Hepatic stellate cell (primary cell): ENCODE measurements at places on chromosomes 4 and X.
A peak's percentile ranks its signal among the peaks of the same experiment; 100 is the strongest.

- no peak for DNase-seq
Measured at GRCh38 chr4:97828646-97829045, 314.6 kb downstream of the STPG2 start.

GRCh38 chrX:103467156-103467555 is 52.1 kb downstream of the RAB40A start:
- DNase-seq, result no peak

DNA sequence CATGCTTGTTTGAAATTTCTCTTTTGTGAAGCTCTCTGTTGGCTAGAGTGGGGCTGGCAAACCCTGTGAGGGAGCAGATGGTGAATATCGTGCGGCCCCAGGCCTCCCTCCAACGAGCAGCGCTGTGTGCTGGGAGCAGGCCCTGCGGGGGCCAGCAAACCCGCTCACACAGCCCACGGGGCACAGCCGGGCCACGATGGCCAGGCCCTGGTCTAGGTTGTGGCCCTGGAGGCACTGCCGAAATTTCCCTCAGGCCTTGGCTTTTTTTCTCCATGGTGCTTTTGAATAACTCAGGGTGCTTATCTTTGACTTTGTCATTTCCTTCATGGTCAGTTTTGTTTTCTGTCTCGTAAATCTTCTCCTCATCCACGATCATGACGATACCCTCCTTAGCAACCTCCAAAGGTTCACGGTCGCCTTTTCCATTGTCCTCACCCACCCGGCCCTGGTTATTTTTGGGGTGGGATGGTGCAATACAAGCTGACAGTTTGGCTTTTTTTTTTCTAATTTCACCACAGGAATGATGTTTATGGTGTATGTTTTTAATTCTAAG is 20.7 kb downstream of the PCGF3 start:
- no peak for DNase-seq

- DNase-seq, result no peak
Measured at GRCh38 chr4:24141836-24142235, 252.0 kb upstream of the PPARGC1A start.

GRCh38 chr4:168304744-168305459 is 13.7 kb downstream of the DDX60 start:
- peak; percentile 4 for DNase-seq

DNA sequence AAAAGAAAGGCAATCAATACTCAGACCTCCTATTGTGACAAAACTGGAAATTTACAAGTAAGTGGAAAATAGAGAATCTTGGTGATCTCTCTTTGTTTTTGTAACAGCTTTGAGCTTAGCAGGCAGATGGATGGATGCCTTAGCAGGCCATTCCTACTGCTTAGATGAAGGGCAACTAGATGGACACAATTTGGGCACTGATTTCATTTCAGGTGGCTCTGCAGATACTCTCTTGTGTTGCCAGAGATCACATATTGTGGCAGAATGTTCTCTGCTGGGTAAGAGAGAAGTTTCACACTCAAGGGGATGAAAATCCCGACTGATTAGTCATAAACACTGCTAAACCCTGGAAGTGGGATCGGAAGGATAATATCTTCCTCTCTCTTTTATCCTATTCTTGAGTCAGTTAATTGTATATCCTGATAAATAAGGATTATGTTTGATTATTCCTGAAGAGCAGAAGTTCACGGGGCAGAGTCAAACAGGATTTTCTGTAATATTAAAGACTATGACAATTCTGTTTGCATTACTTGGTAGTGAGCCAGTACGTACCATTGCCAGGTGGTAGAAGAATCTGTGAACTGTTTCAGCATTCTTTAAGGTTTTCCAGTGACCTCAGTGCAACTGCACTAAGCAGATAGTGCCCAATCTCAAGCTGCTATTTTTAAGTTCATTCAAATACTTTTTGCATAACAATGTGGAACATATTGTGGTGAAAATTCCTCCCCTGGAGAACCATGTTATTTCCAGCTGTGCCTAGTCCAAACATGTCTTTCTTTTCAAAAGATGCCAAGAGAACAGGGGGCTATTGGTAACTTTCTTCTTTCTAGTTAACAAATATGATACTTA is 974.3 kb downstream of the FSTL5 start:
- DNase-seq, result no peak

DNA sequence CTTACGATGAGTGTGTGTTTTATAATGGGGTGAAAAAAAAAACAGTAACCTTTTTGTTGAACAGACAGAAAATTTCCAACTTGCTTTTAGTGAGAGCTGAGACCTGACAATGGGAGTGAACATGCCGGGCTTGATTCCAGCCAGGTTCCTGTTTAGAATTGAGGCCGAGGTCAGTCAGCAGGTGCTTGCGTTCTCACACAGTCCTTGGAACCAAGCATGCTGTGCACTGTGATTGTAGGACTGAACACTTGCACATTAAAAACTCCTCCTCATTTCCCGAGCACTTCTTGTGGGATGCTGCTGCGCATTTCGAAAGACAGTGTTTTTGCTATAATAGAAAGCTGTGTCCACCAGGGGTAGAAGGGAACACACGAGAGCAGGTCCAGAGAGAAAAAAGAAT is 51.8 kb downstream of the TMEM131L start:
- DNase-seq, result no peak

GRCh38 chr4:140149846-140150635 is 3.9 kb downstream of the MAML3 start:
- DNase-seq, result peak; percentile 45

GRCh38 chrX:69163936-69164741 is 1.1 kb downstream of the PJA1 start:
- peak; percentile 46 for DNase-seq

- no peak for DNase-seq
Measured at GRCh38 chr4:147303174-147303872, 177.6 kb upstream of the EDNRA start.

- peak; percentile 50 for DNase-seq
Measured at GRCh38 chr4:78776729-78777575, 802 bp downstream of the BMP2K start.

DNA sequence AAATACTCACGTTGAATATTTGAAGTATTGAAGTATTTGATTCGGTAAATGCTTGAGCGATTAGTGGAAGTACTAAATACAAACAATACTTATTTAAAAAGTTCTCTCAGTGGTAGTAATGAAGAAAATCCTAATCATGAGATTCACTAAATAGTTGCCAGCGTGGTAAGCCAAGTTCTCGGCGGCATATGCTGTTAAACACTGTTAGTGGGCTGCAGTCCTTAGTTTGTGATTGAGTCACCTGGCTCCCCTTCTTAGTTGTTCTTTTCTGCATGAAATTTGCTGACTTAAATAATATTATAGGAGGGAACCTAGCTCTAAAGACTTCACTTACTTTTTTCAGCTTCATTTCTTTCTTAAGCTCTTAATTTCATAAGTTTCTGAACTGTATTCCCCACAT is 51.4 kb downstream of the STIM2 start:
- DNase-seq, result no peak

DNA sequence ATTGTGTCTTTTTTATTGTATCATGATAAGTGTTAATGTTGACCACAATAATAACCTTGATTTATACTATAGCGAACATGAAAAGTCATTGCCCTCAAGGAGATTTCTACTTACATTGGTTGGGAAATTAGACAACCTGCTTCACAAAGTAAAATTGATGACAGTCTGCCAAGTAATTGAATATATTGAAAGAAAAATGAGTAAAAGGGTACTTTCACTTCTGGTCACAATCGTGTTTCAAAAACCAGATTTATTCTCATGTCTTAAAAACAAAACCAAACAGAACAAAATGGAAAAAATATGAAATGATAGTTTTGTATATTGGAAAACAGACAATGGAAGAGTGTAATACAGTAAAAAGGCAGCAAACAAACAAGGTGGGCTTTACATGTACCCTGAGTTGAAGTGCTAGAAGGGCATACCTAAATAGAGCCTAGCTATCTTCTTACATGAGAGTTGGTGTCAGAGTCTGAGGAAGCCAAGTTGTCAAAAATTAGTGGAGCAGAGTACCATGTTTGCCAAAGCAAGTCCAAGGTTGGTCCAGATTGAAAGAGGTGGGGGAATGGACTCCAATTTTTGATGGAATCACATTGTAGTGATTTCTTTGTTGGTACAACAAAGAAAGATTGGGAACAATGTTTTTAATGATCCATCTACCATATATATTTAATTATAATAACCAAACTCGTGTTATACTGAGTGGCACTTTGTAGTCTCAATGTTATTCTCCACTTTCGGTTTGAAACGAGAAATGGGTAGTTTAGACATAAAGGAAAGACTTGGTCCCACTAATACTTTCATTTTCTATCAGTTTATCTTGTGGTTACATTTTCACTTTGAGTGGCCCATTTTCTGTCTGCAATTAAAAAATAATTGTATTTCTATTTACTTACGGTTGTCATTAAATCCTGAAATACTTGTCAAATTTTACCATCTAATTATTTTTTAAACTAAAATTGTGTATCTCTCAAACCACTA is 775.6 kb downstream of the STIM2 start:
- DNase-seq, result no peak

- DNase-seq, result no peak
Measured at GRCh38 chr4:15774020-15774420, 4.1 kb upstream of the CD38 start.

DNA sequence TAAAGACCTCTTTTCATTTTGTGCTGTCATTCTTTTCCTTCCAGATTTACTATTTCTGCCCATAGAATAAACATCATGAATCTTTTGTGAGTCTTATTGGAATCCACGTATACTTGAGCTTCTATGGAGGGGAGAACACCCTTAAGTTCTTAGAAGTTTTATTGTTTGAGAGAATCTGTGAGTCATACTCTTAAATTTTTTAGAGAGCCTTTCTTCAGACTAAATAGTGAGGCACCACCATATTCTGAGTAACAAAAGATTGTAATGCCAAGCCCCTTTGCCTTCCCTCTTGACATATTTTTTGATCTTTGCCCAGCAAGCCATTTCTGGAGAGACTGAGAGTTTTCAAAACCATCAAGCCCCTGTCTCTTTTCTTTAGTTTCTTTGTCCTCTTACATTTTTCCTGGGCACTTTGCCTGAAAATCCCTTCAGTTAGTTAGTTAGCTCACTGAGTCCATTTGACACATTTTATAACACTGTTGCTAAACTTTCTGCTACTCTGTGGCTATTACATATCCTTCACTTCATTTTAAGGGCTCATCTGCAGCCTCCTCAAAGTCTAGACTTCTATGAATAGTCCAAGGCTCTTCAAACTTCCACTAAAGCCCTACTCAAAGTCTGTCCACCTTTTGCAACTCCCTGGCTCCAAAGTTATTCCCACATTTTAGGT is 65.3 kb upstream of the NDUFC1 start:
- DNase-seq, result peak; percentile 3

DNA sequence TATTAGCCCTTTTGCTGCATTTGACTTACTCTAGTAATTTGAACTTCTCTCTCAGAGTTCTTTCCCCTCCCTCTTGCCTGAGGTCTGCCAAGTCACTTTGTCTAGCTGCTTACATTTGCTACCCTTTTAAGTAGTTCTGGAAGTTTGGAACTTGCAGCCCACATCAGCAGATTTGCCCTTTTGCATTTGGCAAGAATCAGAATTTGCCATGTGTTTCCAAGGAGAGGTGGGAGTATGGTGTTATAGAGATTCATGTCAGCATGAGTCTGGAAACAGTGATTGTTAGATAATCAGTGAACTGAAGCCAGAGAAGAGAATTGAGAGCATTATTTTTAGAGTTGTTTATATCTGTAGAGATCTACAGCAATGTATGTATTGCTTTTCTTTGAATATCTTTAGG is 52.1 kb downstream of the KLHL34 start:
- DNase-seq, result no peak

- no peak for DNase-seq
Measured at GRCh38 chr4:99821918-99822503, 5.4 kb downstream of the DAPP1 start.

DNA sequence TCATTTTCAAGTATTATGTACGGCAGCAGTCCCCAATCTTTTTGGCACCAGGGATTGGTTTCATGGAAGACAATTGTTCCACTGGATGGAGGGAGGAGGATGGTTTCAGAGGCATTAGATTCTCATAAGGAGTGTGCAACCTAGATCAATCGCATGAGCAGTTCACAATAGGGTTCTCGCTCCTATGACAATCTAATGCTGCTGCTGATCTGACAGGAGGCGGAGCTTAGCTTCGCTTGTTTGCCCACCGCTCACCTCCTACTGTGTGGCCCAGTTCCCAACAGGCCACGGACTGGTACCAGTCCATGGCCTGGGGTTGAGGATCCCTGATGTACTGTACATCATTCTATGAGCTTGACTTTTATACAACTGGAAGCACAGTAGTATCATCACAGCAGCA is 48.4 kb downstream of the SMIM20 start:
- no peak for DNase-seq

- DNase-seq, result no peak
Measured at GRCh38 chrX:72113461-72113860, 18.3 kb downstream of the RTL5 start.

DNA sequence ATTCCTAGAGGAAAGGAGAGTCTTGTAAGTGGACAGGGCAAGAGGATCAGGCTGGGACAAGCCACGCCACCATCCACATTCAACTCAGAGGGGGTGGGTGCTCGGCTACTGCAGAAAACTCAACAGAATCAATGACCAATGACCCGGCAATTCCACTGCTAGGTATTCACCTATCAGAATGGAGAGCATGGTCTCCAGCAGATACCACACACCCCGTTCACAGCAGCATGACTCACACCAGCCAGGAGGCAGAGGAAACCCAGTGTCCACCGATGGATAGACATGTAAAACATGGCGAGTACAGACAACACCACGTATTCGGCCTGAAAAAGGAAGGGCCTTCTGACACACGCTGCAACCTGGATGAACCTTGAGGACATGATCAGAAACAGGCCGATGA is 175.9 kb downstream of the AFAP1 start:
- peak; percentile 61 for DNase-seq

DNA sequence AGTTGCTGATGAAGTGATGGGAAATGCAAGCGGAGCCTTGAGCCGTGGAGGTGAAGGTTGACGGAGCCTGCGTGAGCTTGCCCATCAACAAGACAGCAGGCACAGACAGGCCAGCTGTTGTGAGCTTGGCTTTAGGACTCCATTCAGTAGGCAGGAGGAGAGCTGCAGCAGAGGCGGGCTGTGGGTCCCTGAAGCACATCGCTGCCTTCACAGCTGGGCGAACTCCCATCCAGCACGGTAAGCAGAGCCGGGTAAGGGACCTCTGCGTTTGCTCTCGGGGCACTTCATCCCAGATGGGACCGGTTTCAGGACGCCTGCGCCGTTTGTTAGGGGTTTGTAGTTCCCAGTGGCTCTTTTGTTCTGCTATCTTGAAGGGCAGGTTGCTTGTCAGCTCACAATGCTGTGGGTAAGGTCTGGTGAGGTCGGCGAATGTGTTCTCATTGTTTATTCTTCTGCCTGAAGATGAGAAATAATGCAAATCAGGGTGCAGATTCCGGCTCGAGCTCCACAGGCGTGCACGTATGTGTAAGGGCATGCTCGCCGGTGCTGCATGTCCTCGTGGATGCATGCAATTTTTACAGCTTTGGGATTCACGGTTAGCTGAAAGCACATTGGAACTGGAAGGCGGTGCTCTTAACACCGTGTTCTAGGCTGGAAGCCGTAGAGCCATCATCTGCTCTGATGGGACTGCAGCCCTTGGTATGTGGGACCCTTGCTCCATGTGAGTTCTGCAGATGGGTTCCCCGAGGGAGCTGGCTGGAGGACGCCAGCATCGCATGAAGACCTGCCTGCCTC is 54.6 kb upstream of the CLDN34 start:
- DNase-seq, result no peak

GRCh38 chr4:10345381-10345784 is 111.8 kb downstream of the ZNF518B start:
- DNase-seq, result no peak

GRCh38 chrX:21524008-21524407 is 134.1 kb downstream of the KLHL34 start:
- DNase-seq, result no peak

- DNase-seq, result no peak
Measured at GRCh38 chr4:124970011-124970410, 257.5 kb upstream of the ANKRD50 start.
